Activated CD4-positive, alpha-beta T cell treated with anti-CD3 and anti-CD28 coated beads for 24 hours (primary cell): ENCODE measurements at places on chromosomes 1 and 21.

- DNase-seq, result peak; percentile 37
Observed at GRCh38 chr1:224623743-224624333, 7.7 kb downstream of the CNIH3 start.

DNA sequence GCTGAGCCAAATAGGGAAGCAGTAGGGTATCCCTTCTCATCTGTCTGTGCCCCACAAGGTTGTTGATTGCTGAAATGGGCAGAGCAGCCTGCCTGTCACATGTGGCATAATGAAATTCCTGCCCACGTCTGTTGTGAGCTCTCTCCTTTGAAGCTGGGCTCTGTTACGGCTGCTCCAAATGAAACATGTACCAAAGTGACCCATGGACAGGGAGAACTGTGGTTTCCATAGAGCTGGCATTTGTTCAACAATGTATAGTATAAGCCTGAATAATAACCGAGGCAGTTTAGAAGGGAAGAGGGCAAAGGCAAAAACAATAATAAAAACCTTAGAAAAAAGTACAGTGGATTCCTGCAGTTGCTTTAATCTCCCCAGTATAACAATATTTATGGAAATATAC lies 149.7 kb downstream of the LYPLAL1 start:
- DNase-seq, result no peak

DNA sequence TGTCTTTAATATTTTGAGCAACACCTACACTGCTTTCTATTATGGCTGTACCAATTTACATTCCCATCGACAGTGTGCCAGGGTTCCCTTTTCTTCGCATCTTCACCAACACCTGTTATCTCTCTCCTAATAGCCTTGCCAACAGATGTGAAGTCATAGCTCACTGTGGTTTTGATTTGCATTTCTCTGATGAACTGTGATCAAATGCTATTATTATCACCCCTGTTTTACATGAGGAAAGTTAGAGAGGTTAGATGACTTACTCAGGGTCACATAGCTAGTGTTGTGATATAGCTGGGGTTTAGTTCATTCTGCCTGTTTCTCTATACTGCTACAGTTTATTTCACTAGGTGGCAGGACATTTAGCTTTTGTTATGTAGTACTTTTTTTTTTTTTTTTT lies 204.1 kb downstream of the FMN2 start:
- no peak for DNase-seq

- DNase-seq, result no peak
Observed at GRCh38 chr1:89068291-89068690, 3.3 kb upstream of the GBP1 start.

- DNase-seq, result no peak
Observed at GRCh38 chr1:25738499-25738898, 61.5 kb upstream of the SELENON start.

DNA sequence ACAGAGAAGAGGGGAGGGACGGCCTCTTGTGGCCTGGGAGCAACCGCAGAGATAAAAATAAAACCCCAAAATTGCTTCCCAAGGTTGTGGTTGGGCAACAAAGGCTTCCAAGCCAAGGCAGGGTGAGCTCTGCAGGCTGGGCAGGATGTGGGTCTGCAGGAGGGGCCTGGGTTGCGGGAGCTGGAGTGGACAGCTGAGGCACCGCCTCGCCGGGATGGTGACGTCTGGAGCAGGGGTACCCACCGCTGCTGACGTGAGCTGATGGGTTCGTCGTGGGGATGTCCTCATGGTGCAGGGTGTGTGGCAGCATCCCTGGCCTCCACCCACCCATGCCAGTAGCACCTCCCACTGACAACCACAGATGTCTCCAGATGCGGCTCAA lies 3.7 kb downstream of the AURKAIP1 start:
- DNase-seq, result no peak

- no peak for DNase-seq
Observed at GRCh38 chr1:236762410-236762809, 32.7 kb upstream of the MTR start.

- no peak for DNase-seq
Observed at GRCh38 chr1:14704846-14705245, 106.4 kb downstream of the KAZN start.

- no peak for DNase-seq
Observed at GRCh38 chr1:183040547-183040971, 17.3 kb downstream of the LAMC1 start.

DNA sequence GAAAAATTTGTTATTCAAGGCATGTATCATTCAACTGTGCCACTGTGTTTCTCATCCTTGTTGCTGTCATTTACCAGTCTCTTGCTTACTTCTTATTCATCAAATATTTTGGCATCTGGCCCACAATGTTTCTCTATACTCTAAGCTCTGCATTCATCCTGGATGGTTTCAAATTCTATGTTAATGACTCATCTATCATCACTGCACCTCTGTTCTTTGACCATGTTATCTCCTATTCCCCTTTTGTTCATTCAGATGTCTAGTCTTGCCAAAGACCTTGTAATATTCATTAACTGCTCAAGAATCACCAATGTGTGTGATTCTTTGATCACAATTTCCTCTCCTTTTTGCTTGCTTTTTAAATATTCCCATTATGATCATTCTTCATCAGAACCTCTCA lies 54.6 kb upstream of the PRKACB start:
- DNase-seq, result no peak

DNA sequence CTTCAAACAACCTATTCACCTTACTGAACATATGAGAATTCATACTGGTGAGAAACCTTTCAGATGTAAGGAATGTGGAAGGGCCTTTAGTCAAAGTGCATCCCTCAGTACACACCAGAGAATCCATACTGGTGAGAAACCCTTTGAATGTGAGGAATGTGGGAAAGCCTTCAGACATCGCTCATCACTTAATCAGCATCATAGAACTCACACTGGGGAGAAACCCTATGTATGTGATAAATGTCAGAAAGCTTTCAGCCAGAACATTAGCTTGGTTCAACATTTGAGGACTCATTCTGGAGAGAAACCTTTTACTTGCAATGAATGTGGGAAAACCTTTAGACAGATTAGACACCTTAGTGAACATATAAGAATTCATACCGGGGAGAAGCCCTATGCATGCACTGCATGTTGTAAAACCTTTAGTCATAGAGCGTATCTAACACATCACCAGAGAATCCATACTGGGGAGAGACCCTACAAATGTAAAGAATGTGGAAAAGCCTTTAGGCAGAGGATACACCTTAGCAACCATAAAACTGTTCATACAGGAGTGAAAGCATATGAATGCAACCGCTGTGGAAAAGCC lies 13.2 kb upstream of the EXO5 start:
- no peak for DNase-seq

DNA sequence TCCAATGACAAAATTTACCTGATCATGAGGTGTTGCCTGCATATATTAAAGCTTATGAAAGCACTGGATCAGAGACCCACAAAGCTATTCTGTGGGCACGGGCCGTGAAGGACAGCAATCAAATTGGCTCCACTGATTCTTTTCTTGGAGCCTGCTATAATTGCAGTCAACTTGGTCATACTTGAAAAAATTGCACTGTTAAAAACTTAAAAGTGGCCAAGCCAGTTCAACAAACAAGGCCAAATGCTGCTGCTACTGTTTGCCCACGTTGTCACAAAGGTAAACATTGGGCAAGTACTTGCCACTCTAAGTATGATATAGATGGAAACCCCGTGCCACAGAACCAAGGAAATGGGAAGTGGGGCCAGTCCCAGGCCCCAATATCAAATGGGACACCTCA lies 37.8 kb downstream of the CYP4A11 start:
- no peak for DNase-seq

GRCh38 chr1:199808110-199808870 lies 219.2 kb upstream of the NR5A2 start:
- no peak for DNase-seq

- no peak for DNase-seq
Observed at GRCh38 chr1:35285771-35286606, 17.5 kb downstream of the ZMYM4 start.

- no peak for DNase-seq
Observed at GRCh38 chr1:153563991-153564390, 1.7 kb downstream of the S100A2 start.

- no peak for DNase-seq
Observed at GRCh38 chr1:225460021-225460736, 32.3 kb upstream of the LBR start.

DNA sequence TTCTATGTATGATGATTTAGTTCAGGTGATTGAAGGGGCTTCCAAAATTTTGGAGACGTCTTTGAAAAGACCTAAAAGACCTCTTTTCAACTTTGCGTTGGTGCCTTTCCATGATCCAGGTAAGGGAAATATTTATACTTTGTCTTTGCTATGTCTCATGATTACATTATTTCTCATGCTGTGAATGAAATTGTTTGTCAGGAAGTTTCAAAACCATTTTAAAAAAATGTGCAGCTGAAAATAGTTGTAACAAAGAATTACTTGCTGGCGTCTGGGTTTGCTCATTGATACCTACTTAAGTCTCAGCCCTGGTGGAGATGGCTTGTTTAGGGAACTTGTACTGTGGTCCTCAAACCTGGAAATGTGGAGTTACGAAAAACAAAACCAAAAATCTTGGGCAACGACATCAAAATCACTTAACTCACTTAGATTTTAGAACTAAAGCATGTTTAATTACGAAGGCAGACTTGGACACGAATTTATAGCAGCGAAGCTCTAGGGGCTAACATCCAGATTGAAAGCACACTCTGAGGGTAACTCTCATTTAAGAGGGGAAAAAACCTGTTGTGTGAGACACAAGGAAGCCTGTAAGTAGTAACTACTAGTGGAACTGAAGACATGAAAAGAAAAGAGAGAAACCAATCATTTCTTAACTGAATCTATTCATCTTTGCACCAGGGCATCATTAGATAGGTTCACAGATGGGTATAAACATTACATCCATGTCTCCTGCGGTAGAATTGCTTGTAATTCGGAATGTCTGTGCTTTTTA lies 924 bp downstream of the HMCN1 start:
- DNase-seq, result no peak

GRCh38 chr1:160724465-160725242 lies 13.0 kb upstream of the CD48 start:
- no peak for DNase-seq

DNA sequence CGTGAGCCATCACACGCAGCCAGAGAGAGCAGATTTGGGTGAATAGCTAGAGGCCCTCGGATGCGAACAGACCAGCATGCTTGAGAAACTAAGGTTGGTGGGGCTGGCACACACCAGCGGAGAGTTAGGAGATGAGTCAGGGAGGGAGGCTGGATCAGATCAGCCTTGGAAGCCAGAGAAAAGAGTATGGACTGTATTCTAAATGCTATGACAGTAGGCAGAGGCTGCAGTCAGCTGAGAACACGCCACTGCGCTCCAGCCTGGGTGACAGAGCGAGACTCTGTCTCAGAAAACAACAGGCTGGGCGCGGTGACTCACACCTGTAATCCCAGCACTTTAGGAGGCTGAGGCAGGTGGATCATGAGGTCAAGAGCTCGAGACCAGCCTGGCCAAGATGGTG lies 4.0 kb upstream of the PLEKHM2 start:
- no peak for DNase-seq

- DNase-seq, result no peak
Observed at GRCh38 chr1:17834561-17835100, 79.5 kb downstream of the ACTL8 start.

- no peak for DNase-seq
Observed at GRCh38 chr1:25794325-25794724, 5.7 kb upstream of the SELENON start.

- no peak for DNase-seq
Observed at GRCh38 chr1:193558491-193559028, 372.1 kb upstream of the B3GALT2 start.

- no peak for DNase-seq
Observed at GRCh38 chr1:27615346-27616192, 11.6 kb upstream of the AHDC1 start.

DNA sequence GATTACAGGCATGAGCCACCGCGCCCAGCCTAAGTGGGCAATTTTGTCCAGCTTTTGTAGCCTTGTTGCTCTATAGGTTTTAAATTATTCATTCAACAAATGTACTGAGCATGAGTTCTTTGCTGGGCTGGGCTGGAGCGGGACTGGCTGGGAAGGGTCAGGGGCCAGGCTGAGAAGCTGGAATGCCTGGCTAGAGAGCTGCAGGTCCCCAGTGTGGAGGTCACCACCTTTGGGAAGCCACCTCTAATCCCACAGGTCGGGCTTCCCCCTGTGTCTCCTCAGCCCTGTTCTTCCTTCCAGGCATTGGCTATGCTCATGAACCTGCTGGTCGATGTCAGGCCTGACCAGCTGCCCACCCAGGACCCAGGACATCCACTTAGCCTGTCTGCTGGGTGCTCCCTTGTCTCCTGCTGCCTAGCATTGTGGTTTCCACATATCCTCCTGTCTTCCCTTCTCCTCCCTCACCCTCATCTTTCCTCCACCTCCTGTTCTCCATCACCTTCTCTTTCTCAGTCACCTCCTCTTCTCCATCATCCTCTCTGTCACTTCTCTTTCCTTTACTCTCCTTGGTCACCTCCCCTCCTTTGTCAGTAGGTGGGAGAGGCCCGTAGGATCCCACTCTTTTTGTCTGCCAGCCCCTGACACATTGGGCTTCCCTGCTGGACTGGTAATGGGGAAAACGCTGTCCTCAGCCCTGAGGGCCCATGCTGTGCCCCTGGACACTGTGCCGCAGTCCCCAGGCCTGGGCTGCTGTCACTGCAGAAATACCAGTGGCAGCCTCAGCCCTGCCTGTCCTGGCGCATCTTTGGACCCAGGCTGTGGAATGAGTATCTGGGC lies 23.8 kb downstream of the SERINC2 start:
- DNase-seq, result no peak

GRCh38 chr1:145946477-145946986 lies 11.3 kb downstream of the LIX1L start:
- DNase-seq, result no peak

GRCh38 chr1:67085326-67085725 lies 31.4 kb upstream of the SLC35D1 start:
- DNase-seq, result no peak

DNA sequence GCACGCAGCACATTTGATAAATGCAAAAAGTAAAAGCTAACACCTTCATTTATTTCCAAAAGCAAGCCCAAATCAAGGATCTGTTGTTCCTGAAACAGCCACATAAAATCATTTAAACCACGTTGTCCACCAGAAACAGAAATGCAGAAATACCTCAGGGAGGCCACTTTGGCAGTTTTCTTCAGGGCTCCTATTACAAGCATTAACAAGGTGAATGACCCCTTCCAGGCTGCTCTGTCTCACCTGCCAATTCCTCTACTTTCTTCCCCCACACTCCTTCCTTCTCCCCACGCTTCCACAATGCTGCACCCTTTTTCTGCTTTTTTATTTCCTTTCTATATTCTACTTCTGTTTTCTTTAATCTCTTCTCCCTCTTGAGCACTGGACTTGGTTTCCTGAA lies 55.0 kb upstream of the PTGFRN start:
- DNase-seq, result no peak

DNA sequence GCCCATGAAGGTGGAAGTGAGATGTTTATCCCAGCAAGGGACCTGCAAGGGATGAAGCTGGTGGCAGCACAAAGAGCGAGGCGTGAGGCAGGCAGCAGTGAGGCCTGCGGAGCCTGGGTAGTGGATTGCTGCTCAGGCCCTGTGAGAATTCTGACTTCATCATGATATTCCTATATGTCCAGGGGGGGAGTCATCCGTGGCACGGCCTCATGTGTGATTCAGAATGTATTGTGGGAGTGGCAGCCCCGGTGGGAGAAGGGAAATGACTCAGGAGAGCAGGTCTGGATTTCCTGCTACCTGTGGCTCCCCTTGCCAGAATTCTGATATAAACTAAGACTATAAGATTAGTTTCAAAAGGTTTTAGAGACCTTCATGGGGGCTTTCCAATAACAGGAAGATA lies 240.9 kb downstream of the CAMTA1 start:
- DNase-seq, result no peak
